ENCODE measurements at places on chromosomes 6 and 20.
A peak's percentile ranks its signal among the peaks of the same experiment; 100 is the strongest.

GRCh38 chr6:148447521-148448230 lies 105.0 kb downstream of the SASH1 start:
- DNase-seq: no peak

GRCh38 chr6:51105357-51105756 lies 286.7 kb downstream of the TFAP2B start:
- no peak for DNase-seq

- no peak for DNase-seq
These were observed 195.9 kb downstream of the SASH1 start for GRCh38 chr6:148538261-148539190.

GRCh38 chr6:109821428-109821827 lies 130.3 kb downstream of the FIG4 start:
- peak; percentile 54 for DNase-seq

- DNase-seq: peak; percentile 18
These were observed 11.2 kb upstream of the PSMG4 start for GRCh38 chr6:3247255-3248146.

- DNase-seq: peak; percentile 68
These were observed 138.9 kb downstream of the TMEM242 start for GRCh38 chr6:157184202-157185015.

DNA sequence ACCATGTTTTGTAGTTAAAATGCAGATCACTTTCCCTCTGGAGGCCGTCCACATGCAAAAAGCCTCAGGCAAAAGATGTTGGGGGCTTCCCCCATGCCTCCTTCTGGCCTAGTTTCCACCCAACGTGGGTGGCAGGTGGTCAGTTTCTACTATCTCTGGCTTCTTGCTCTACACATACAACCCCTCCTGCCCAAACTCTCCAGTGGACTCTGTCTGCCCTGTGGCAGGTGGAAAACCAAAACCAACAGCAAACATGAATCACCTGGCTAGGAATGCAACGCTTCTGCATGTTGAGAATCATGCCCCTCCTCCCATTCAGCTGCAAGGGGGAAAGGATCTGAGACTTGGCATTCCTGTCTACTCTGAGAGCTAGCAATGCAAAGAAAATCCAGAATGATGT lies 94.8 kb downstream of the MBOAT1 start:
- no peak for DNase-seq

DNA sequence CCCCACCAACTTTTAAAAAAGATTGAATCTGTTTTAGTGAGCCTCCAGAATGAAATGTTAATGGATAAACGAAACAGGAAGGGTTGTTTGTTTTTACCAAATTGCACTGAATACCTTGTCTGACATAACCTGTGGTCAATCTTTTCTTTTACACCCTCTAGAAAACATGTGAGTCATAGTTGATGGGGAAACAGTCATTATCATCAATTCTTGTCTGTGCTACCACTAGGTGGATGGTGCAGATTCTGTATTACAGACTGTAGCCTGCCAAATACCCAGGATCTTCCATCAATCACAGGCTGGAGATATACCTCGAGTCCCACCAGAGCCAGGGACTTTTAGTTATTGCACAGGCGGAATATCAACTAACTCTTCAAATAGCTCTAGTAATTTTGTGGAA lies 29.5 kb upstream of the PKIB start:
- peak; percentile 2 for DNase-seq

DNA sequence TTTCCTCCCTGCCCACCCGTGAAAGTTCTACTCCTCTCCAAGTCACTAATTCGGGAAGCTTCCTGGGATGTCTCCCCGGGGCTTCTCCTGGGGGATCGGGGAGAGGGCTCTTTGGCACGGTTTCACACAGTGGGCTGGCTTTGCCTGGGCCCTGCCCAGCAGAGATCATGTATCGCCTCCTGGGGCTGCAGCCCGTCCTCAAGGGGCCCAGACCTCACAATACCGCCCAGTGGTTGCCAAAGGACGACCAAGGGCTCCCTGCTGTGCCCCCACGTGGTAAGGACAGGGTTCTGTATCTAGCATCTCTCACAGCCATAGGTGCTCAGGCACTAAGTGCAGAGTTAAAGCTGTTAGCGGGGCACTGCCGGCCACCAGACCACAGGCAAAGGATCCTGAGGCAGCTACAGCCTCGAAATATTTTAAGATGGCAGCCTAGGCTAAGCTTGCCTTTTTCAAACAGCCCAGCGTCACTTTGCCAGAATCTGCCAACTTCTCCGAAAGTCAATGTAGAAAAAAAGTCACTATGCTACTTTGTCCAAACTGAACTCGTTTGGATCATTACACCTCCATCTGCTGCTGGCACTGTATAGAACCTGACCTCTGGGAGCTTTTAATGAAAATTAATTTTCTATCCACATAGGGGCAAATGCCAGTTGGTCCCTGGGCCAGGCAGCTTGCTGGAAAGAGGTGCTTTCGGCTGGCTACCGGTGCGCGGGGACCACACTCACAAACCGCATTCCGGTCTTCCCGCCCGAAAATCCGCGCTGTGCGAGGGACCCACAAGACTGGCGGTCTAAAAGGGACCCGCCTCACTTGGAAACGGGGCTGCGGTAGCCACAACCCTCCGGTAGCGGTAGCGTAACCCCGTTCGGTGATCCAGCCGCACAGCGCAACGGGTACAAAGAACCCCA lies 1.3 kb upstream of the NNAT start:
- DNase-seq: peak; percentile 47

DNA sequence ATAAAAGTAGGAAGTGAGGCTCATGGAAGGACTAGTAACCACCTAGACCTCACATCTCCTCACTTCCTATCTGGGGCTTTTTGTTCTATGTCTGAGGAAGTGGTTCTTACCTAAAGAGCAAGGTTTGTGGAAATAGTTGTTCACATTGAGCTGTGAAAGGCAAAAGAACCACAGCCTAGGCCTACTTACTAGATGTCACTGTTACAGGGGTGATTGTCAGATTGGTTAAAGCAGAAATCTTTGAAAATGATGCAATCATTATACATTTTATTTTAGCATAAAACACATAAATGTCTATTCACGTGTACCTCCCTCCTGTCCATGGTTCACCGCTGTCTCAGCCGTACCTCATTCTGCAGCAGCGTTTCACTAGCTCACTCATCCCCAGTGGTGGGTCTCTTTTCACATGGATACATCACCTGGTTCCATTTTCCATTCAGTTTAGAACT lies 268.8 kb downstream of the TMEM242 start:
- peak; percentile 60 for DNase-seq

DNA sequence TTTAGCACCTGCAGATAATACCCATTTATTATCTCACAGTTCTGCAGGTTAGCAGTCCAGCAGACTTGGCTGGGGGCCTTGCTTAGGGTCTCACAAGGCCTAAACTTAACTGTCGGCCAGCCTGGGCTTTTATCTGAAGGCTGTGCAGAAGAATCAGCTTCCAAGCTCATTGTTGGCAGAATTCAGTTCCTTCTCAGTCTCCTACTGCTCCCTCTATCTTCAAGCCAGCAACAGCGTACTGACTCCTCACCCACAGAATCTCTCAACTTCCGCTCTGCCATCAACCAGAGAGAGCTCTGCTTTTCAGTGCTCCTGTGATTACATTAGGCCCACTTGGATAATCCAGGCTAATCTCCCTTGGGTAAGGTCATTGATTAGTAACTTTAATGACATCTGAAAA lies 30.2 kb upstream of the NHSL1 start:
- no peak for DNase-seq

DNA sequence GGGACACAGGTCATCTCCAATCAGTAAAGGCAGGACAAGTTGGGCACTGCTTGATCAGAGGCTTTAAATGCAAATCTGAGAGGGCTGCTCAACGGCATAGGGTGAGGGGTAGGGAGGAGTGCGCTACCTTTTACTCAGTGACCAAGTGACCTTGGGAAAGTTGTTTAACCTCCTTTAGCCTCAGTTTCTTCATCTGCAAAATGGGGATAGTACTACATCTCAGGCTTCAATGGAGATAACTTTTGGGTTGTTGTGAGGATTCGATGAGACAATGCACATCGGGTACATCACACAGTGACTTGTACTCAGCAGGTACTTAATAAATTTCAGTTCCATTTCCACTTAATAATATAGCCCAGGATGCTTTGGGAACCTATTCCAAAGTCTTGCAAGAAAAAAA lies 22.6 kb downstream of the MDGA1 start:
- no peak for DNase-seq

DNA sequence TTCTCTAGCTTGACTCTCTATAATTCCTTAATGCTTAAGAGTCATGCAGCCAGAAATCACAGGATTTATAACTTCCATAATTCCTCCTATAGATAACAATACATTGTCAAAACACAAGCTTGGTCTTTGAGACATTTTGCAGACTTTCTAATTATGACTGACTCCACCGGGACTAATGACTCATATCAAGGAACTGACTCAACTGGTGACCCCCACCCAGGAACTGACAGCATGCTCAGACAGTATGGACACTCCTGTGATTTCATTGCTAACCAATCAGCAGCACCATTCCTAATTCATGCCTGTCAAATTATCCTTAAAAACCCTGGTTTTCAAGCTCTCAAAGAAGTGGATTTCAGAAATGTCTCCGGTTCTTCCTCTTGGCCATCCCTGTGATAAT lies 670.5 kb upstream of the IMPG1 start:
- no peak for DNase-seq

GRCh38 chr6:26525838-26526237 lies 12.3 kb upstream of the HMGN4 start:
- DNase-seq: no peak

- DNase-seq: peak; percentile 83
These were observed 1.1 kb downstream of the DLK2 start for GRCh38 chr6:43454290-43454695.

DNA sequence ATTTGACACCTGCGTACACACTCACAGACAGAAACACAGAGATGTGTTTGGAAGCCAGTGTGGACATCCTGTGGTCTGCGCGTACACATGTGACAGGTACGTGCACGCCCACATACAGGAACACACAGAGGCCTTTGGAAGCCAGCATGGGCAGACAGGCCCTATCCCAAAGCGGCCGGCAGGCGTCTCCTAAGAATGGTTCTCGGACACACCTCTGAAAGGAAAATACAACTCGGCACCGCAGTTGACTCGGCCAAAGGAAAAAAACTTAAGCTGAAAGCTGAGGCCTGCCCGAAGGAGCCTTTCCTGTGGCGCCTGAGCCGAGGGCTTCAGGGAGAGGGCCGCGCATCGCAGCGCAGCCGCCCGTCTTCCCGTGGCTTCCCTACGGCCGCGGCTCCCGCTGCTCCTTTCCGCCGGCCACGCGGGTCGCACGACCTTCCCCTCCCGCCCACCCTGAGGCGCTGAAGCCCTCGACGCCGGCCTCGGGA lies 1.4 kb upstream of the CEP43 start:
- peak; percentile 88 for DNase-seq

DNA sequence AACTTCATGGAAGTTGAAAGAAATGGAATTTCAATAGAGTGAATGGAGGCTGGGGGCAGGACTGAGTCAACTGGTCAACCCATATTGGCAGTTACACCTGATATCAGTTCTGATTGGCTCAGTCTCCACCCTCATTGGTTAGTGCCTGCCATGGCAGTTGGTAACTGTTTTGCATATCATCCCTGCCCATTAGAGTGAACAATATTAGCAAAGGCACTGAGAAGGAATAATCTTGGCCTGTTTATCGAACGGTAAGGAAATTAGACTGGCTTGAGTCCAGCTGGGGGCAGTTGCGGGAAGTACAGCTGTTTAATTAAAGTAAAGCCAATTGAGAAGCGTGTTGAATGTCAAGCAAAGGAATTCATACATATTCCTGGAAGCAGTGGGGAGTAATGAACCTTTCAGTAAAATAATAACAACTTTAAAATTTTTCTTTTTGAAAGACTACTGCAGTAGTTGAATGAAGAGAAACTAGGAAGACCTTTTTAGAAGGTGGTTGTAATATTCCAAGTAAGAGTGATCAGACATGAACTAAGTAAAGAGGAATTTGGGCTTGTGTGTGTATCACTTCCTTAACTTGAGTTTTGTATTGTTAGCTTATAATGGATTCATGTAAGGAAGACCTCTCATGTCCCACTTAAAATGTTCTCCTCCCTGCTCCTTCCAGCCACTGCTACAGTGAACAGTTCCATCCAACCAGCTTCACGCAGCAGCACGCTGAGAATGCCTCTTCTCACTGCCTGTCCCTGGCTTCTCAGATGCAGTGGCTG lies 17.2 kb upstream of the FAM50B start:
- no peak for DNase-seq

GRCh38 chr6:3410385-3411360 lies 46.2 kb downstream of the SLC22A23 start:
- DNase-seq: peak; percentile 92

GRCh38 chr6:3382326-3383279 lies 74.2 kb downstream of the SLC22A23 start:
- no peak for DNase-seq

DNA sequence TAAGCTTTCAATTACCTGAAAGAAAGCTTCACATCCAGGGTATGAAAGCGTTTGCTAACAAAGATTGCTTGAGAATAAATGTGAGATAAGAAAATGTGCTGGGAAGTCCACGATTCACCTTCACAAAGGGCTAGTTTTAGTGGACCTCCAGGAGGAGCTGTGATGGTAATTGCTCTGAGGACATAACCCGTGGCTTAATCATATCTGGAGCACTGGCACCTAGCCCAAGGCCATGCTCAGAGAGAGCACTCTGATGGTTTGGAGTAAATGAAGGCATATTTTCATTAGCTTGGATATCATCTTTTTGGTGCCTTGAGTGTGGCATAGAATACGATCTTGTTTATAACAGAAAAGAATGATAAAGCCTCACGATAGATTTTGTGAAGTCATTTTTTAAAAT lies 46.9 kb upstream of the BACH2 start:
- DNase-seq: no peak

GRCh38 chr20:59568509-59569024 lies 35.8 kb upstream of the PHACTR3 start:
- no peak for DNase-seq

DNA sequence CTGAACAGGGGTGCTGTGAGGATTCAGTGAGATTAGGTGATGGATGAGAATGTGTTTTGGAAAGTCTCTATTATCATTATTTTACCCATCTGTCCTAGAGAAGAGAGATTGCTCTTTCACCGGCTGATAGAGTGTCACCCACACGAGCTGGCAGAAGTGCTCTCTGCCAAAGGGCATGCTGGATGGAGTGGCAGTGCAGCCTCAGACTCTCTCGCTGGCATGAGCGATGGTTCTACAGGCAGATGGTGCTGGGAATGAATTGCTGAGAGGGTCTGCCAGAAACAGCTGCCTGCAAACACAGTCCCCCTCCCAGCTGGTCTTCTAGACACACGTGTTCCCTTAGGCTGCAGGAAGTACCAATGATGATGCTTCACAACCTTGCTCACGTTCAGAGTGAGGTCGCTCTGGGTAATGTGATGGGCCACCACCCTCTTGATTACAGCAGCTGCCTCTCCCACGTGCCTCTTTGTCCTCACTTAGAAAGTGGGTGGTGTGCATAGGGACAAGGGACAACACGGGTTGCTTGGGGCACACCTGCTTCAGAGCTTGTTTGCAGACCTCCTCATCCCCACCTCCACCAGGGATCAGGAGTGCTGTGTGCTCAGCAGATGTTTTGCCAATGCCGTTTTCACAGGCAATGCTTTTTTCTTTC lies 84.7 kb downstream of the FOXA2 start:
- DNase-seq: no peak

- DNase-seq: no peak
These were observed 2.7 kb downstream of the KIAA0408 start for GRCh38 chr6:127456465-127456864.

- no peak for DNase-seq
These were observed 291.4 kb downstream of the CENPW start for GRCh38 chr6:126631363-126631762.

GRCh38 chr6:42796171-42796570 lies 14.3 kb downstream of the BICRAL start:
- DNase-seq: no peak

- DNase-seq: no peak
These were observed 116.6 kb downstream of the QRSL1 start for GRCh38 chr6:106745824-106746582.

GRCh38 chr6:13096084-13096483 lies 232.3 kb downstream of the TBC1D7 start:
- DNase-seq: peak; percentile 22

All from hematopoietic multipotent progenitor cell treated with erythropoietin and hydrocortisone succinate and interleukin-3 and kit ligand, for 4 days (in vitro differentiated cells).